T-helper 2 cell (primary cell): ENCODE measurements at places on chromosomes 16 and 17.

DNA sequence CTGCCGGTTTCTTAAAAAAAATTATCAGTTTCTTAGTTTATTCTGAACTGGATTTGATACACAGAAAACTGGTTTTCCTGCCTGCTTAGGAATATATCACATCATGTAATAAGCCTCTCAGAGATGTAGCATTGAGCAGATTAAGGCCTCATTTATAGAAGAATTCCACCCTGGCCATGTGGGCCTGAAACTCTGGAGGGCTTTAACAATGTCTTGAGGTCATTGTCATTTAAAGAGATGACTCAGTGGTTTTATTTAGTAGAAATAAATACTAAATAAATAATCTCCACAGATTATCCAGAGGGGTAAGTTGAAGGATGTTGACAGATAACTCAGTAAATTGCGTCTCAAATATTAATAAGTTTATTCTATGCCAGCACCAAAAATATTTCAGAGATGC is 56.9 kb downstream of the PRKCA start:
- DNase-seq, result no peak

DNA sequence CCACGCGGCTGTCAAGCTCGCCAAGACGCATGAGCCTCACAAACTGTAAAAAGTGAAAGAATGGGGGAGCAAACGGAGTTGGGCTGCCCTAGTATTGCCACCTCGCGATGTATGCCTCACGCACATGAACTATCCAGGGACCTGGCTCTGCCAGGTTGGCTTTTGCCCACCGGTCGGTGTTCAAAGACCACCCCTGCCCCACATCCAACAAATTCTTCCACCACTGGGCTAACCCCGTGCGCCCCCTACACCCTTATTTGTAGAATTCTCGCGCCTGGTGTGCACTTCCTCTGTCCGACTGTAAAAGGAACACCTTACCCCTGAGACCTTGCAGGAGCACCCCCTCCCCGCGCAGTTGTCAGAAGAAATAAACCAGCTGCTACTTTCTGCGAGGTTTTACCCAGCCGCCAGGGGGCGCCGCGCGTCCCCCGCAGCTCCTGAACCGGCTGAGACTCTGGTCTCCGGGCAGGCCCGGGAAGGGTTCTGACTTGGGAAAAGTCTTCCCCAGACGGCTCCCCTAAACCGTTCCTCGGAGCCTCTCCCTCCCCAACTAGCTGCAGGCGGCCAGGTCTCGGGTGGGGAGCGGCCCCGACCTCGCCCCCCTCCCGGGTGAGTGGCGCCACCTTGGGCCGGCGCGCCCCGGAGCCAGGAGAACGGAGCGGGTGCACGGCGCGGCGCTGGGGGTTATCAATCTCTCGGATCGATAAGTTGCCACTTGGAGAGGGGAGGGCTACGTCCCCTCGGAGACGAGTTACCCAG is 1.7 kb upstream of the ZNF423 start:
- DNase-seq, result no peak

DNA sequence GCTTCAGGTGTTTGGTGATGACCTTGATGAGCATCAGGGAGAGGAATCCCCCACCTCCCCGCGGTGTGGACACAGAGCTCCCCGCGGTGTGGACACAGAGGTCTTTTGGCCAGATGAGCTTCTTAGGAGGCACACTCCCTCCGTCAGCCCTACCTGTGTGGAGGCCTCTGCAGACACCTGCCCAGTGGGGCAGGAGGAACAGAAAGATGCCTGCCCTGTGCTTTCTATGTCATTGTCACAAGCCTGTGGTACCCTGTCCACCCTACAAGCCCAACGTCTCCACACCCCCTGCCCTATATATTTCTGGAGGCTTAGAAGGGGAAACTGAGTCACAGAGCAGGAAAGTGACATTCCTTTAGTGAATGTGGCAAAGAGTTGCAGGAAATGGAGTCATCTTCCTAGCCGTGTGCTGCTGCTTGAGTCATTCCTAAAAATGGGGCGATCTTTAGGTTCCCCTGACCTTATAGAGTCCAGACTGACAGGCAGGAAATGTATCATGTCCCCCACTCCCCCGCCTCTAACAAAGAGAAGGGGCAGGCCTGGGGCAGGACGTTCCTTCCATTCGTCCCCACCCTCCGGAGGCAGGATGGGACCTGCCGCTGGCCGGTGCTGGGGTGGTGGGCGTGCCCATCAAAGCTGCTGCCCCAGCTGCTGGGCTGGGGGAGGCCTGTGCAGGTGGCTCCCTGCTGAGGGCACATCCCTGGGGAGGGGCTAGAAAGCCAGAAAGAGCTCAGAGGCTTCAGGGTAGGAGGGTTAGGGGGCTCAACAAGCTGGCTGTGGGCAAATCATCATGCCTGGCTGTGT is 1.0 kb upstream of the C16orf74 start:
- no peak for DNase-seq

DNA sequence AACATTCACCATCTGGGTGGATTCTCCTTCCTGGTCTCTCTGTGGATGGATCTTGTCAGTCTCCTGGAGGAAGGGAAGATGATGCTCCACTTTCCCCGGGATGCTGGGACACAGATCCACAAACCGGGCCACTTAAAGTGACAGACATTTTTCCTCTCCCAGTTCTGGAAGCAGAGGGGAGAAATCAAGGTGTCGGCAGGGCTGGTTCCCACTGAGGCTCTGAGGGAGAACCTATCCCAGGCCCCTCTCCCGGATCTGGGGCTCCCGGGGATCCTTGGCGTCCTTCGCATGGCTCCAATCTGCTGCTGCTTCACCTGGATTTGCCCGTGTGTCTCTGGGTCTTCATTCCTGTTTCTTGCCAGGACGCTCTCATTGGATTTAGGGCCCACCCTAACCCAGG is 263.1 kb upstream of the TNRC6C start:
- no peak for DNase-seq

- DNase-seq, result no peak
Measured at GRCh38 chr17:70906808-70907207, 737.5 kb downstream of the KCNJ2 start.

DNA sequence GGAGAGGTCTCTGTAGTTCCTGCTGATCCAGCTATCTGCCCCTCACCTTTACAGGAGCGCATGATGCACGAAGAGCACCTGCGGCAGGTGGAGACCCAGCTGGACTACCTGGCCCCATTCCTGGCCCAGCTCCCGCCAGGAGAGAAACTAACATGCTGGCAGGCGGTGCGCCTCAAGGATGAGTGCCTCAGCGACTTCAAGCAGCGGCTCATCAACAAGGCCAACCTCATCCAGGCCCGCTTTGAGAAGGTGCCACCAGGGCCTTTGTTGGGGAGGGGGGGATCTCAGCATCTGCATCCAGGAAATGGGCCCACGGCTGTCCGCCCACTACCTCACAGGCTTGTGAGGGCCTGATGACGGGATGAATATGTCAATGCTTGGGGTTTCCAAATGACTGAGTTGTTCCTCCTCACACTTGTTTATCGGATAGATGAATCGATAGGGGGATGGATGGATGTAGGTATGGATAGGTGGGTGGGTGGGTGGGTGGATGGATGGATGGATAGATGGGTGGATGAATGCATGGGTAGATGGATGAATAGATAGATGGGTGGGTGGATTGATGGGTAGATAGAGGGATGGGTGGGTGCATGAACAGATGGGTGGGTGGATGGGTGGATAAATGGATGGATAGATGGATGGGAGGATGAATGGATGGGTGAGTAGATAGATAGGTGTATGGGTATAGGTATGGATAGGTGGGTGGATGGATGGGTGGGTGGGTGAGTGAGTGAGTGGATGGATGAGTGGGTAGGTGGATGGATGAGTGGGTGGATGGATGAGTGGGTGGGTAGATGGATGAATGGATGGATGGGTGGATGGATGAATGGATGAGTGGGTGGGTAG is 7.0 kb upstream of the KATNB1 start:
- no peak for DNase-seq

GRCh38 chr16:54126907-54127306 is 159.7 kb downstream of the IRX3 start:
- DNase-seq, result no peak

- DNase-seq, result no peak
Measured at GRCh38 chr16:8108991-8109509, 481.3 kb downstream of the TMEM114 start.

DNA sequence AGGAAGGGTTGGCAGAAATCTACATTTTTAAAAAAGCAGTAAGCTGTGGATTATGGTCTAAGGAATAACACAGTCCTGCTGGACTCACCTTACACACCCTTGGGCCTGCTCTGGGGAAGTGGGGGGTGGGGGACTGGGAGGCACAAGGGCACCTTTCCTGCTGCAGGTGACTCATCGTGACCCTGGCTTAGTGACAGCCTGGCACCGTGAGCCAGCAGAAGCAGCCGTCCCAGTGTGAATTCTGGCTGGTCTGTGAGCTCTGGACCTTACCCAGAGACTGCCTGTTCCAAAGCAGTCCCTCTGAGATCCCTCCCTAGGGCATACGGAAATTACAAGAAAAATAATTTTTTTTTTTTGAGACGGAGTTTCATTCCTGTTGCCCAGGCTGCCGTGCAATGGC is 4.2 kb upstream of the CRK start:
- no peak for DNase-seq

DNA sequence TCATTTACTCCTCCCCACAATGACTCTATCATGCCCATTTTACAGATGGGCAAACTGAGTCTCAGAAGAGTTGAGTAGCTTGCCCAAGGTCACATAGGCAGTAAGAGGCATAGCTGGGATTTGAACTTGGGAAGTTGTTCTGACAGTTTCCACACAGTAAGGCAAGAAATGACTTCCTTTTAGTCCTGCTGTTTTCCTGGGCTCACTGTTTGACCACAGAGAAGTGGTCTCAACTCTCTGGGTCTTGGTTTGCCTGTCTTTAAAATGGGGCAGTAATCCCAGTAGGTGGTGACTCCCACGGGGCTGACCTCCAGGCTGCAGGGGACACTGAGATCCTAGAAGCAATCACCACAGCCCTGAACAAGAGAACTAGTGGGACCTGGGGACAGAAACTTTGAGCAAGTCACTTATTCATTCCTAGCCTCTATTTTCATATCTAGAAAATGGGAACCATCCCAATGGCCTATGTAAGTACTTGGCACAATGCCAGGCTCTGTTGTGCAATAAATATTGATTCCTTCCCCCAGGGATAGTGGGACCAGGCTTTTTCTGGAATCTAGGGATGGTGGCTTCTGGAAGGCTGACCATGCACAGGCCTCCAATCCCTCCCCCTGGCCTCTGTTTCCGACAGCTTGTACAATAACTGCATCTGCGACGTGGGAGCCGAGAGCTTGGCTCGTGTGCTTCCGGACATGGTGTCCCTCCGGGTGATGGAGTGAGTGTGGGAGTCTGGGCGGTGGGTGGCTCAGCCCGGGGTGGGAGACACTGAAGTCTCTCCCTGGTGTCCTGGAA is 20.5 kb downstream of the DEXI start:
- DNase-seq, result no peak

GRCh38 chr17:4566785-4567184 is 6.4 kb upstream of the GGT6 start:
- no peak for DNase-seq

DNA sequence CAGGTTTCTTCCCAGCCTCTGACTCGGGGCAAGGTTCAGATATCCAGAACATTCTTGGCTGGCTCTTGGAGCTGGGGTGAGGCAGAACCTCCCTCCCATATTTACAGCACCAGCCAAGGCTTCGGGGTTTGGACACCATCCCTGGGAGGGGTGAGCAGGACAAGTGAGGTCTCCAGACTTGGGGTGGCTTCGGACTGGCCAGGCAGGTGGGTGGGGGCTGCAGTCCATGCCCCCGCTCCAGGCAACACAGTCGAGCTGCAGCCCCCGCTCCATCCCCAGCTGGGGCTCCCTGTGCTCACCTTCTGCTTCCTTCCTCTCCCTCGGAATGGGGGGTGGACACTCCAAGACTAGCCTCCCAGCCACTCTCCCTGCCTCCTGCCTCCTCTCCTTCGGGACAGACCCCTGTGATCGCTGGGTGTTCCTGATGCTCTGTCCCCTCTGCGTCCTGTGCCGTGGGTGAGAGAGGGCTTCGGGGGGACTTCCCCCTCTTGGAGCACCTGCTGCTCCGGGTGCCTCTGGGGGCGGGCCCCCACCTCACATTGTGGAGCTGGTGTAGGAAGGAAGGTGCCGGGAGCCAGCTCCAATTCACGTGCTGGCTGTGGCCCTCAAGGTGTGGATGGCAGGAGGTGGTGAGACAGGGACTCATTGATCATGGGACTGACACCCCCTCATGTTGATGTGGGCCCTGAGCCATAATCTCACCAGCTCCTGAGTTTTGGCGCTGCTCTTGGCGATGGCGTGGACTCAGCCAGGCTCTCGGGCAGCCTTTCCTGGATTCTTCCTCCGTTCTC is 189.2 kb downstream of the SEC14L1 start:
- no peak for DNase-seq

- DNase-seq, result no peak
Measured at GRCh38 chr17:69870091-69870530, 204.9 kb upstream of the KCNJ16 start.

GRCh38 chr16:67146523-67147357 is 4.1 kb downstream of the B3GNT9 start:
- DNase-seq, result no peak

DNA sequence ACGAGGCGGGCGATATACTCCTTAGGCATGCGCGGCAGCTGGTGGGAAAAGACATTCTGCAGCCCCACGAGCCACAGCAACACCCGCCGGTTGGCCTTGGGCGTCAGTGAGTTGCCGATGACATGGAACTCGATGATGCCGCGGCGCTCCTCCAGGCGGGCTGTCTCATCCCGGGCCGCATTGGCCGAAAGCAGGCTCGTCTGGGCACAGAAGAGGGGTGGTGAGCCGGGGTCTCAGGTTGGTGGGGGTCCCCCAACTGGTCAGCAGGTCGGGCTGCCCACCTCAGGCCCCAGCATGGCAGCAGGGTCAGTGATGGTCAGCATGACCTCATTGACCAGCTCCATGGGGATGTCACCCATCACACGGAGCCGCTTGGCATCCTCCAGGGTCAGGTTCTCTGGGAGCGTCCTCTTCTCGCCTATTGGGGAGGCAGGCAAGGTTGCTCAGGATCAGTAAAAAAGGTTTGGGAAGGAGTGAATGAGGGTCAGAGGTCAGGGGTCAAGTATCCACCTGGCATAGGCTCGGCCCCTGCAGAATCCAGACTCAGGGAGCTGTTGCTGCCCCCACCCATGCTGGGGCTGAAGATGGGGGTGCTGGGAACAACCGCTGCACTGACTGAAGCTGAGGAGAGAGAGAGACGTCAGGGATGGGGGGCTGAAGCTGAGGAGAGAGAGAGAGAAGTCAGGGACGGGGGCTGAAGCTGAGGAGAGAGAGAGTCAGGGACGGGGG is 3.6 kb downstream of the KAT2A start:
- no peak for DNase-seq

DNA sequence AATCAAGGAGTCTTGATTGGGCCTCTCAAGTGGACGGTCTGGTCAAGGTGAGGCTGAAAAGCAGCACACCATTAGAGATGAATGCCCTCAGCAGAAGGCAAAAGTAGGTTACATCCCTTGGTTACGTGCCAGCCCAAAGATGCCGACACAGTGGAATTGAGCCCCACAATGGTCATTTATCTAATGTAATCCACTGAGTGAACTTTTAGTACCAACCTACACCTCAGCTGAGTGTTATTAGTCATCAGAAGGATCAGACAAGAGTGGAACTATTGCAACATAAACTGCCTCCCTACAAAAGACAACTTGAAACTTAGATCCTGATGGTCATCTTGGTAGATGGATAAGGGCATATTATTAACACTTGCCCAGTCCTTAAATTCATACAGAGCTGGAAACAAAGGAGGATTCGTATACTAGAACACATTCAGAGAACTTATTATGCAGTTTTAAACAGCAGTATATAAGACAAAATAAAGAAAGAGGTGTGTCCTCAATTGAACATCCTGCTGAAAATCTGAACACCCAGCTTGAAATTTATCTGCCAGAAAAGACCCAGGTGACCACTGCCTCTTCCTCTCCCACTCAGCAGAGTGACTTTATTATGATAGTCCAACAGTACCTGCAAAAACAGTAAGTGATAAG is 2.8 kb downstream of the DCUN1D3 start:
- no peak for DNase-seq

GRCh38 chr16:86300746-86301481 is 209.4 kb upstream of the FOXF1 start:
- no peak for DNase-seq
